T-helper 17 cell (primary cell): ENCODE measurements at places on chromosomes 6 and 20. TPM values are rescaled to one million over a fixed set of nuclear protein-coding genes. Genes with fewer than 3 reads are reported as not detected.

Gene FGD2
- 12.6 TPM for total RNA-seq

Gene SLC13A3
- total RNA-seq: 0.10 TPM

Gene CSTF1
- 21.8 TPM for total RNA-seq

Gene CRISP3
- not detected for total RNA-seq

Gene LPA
- not detected for total RNA-seq

Gene ZNF311
- total RNA-seq: 0.40 TPM

- H3K36me3 ChIP-seq: peaks cover 3% of the 10 kb centered on the region
- DNase-seq: no peak
- H3K4me1 ChIP-seq: no peaks in the 10 kb centered on the region
- H3K27me3 ChIP-seq: peaks cover 55% of the 10 kb centered on the region
- no peak overlapping the region for H3K4me3 ChIP-seq
These were observed 49.9 kb upstream of the PBOV1 start for GRCh38 chr6:138267971-138268895.

- peaks cover 13% of the 10 kb centered on the region for H3K4me1 ChIP-seq
- peaks cover 57% of the 10 kb centered on the region for H3K27me3 ChIP-seq
- H3K27ac ChIP-seq: no peak overlapping the region
- H3K36me3 ChIP-seq: no peaks in the 10 kb centered on the region
These were observed 70.0 kb downstream of the SNX5 start for GRCh38 chr20:17898548-17898994.

GRCh38 chr6:40535110-40535818 is 51.9 kb downstream of the LRFN2 start:
- no peak for DNase-seq
- no peak overlapping the region for H3K4me3 ChIP-seq
- H3K4me1 ChIP-seq: peaks cover 6% of the 10 kb centered on the region
- no peak overlapping the region for H3K27ac ChIP-seq
- peaks cover 37% of the 10 kb centered on the region for H3K27me3 ChIP-seq

GRCh38 chr6:12594530-12594893 is 122.1 kb upstream of the PHACTR1 start:
- H3K36me3 ChIP-seq: no peaks in the 10 kb centered on the region
- no peak overlapping the region for H3K27ac ChIP-seq
- H3K4me3 ChIP-seq: no peak overlapping the region
- H3K4me1 ChIP-seq: peaks cover 3% of the 10 kb centered on the region

DNA sequence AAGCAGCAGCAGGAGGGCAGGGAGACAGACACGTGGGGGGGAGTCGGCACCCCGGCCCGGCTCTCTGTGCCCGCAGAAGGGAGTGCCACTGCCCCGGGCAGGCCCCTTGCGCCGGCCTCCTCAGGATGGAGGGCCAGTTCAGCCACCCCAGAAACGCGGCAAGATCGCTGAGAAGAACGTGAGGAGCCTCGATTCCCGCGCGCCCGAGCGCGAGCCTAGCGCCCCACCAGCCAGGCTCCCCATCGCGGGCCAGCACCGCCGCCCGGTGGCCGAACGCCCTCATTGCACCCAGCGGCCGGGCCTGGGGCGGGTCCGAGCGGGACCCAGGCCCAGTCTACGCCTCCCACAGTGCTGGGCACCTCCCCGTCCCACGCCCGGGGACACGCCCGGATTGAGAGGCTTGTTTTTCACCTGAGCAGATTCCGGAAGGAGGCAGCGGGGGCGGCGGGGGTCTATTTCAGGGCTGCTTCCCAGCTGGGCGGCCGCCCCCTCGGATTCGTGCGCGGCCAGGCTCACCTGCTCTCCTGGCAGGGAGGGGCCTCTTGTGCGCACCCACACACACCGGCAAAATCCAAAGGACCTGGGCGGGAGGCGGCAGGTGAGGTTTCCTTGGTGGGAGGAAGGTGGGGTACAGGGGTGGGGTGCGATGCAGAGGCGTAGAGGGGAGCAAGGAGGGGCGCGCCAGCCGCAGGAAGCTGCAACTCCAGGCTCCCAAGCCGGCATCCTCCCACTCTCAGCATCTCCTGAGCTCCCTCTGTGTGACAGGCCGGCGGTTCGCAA is 9.0 kb upstream of the GRM4 start:
- H3K27me3 ChIP-seq: peaks cover 49% of the 10 kb centered on the region
- peaks cover 9% of the 10 kb centered on the region for H3K4me1 ChIP-seq
- H3K27ac ChIP-seq: no peak overlapping the region
- peaks cover 4% of the 10 kb centered on the region for H3K36me3 ChIP-seq
- peak; percentile 48 for DNase-seq

DNA sequence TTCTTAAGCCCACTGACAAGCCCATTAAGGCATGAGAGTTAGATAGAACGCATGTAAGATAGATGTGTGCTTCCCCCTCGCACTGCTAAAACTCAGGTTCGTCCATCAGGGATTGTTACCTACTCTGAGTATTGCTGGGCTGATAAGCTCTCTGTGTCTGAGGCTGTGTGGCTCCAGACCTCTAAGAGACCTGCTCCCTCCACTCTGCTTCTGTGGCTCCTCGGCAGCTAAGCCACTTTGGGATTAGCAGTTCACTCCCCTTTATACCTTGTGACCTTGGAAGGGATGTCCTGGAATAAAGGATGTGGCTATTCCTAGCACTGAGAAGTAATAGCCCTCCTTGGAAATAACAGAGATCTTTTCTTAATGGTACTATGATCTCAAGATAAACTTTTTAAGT is 164.9 kb downstream of the TMEM242 start:
- no peak overlapping the region for H3K4me3 ChIP-seq
- peaks cover 23% of the 10 kb centered on the region for H3K4me1 ChIP-seq
- H3K27me3 ChIP-seq: no peaks in the 10 kb centered on the region
- peaks cover 16% of the 10 kb centered on the region for H3K36me3 ChIP-seq
- DNase-seq: no peak

GRCh38 chr6:170305805-170306323 is 694 bp upstream of the FAM120B start:
- peaks cover 2% of the 10 kb centered on the region for H3K36me3 ChIP-seq
- DNase-seq: no peak
- H3K27ac ChIP-seq: peak overlapping the region; percentile 97
- H3K4me3 ChIP-seq: peak overlapping the region; percentile 94
- peaks cover 21% of the 10 kb centered on the region for H3K27me3 ChIP-seq
